ENCODE measurements at places on chromosomes 12 and 14. TPM values are rescaled to one million over a fixed set of nuclear protein-coding genes. Genes with fewer than 3 reads are reported as not detected.

CATSPERB gene
- total RNA-seq, result 3.7 TPM

MAGOHB gene
- 29.3 TPM for total RNA-seq

SPIC gene
- total RNA-seq, result 0.16 TPM

GIT2 gene
- 27.8 TPM for total RNA-seq

PSME2 gene
- total RNA-seq, result 26.0 TPM

SLC25A21 gene
- 0.78 TPM for total RNA-seq

DNA sequence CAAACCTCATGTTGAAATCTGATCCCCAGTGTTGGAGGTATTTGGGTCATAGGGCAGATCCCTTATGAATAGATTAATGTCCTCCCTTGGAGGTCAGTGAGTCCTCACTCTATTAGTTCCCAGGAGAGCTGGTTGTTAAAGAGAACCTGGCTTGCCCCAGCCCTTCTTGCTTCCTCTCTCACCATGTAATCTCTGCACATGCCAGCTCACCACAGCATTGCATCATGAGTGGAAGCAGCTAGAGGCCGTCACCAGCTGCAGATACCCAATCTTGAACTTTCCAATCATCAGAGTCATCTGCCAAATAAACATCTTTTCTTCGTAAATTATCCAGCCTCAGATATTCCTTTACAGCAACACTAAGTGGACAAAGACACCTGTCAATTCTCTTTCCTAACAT lies 161.8 kb upstream of the IGF1 start:
- no peak for DNase-seq

GRCh38 chr12:5798242-5799015 lies 146.6 kb downstream of the ANO2 start:
- no peak for DNase-seq

DNA sequence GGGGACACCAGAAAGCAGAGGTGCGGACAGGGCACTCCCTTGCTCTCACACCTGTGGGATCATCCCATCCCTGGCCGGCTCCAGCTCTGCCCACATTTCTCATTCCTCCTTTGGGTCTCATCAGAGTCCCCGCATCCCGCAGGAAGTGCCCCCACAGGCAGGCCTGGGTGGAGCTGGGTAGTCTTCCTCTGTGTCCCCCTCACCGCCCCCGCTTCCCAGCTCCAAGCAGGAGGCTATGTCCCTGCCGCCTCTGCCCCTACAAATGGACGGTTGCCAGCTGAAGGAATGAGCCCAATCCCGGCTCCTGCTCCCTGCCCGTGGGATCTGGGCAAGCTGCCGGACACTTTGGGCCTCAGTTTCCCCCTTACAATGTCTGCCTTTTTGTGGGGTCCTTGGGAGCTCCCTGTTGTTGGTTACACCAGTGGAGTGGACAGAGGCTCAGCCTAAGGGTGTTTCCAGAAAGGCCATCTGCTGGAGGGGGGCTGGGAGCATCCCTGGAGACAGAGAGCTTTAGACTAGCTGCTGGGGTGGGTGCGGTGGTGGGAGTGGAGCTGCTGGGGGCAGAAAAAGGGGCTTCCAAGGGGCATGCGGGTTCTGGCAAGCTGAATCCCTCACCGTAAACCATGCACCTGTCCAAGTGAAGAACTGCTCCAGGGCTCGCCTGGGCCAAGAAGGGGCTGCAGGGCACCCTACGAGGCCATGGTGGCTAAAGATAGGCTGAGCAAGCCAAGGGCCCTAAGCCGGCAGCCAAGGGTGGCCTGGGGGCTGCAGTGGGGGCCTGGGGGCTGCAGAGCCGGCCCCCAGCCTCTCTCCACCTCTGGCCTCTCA lies 7.9 kb upstream of the GPR132 start:
- DNase-seq, result no peak

DNA sequence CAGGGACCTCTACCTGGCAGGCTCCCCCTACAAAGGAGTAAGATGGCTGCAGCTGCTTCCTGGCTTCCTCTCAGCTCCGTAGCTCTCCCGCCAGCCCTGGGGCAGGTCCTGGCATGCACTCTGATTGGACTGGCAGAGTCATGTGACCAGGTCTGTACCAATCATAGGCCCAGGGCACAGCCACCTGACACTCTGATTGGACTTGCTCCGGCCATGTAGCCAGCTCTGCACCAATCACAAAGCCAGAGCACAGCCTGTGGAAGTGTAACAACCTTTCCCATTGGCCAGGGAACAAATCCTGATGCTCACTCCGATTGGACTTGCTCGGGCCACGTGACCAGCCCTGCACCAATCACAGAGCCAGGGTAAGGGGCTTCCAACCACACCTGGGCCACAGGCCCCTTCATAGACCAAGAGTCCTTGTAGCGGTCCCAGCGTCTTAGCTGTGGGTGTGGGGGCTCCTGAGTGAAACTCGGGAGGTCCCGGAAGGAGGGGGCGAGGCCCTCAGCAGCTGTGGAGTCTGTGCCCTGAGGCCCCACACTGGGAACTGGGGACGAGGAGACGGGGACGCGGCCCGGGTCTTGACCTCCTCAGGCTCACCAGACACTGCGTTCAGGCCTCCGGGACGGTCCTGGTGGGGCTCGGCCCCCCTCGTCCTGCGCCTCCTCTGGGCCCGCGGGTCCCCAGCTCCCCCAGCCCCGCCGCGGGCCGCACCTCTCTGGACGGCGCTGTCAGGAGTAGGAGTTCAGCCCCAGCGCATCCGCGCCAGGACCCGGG lies 210.6 kb downstream of the ADGRD1 start:
- no peak for DNase-seq

- no peak for DNase-seq
Observed at GRCh38 chr14:98477935-98478334, 794.1 kb downstream of the BCL11B start.

- DNase-seq, result no peak
Observed at GRCh38 chr14:93040443-93040842, 75.3 kb downstream of the ITPK1 start.

DNA sequence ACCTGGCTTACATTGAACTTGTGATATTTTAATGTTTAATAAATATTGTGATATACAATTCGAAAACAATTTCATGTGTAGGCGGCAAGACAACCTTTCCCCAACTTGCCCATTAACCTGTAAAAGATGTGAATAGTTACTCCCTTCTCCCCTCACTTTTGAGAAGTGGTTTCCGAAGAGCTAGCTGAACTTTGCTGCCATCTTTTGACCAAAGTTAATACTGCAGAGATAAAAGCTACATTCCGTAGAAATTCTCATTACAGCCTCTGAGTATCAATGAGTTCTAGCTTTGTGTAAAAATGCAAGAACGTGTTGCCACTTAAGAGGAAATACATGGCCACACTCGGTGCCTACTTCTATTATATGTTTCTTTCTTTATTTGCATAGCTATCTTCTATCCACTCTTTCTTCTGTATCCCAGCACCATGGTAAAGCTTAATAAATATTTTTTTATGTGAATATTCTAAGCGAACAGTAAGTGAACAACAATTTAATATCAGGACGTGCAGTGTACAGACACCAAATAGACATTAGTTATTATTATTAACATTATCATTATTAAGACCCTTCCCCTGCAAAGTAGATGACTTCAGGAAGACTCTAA lies 105.1 kb upstream of the TMEM260 start:
- no peak for DNase-seq

- DNase-seq, result no peak
Observed at GRCh38 chr14:105491366-105491973, 424 bp downstream of the TEDC1 start.

GRCh38 chr12:57518920-57519795 lies 1.2 kb downstream of the DDIT3 start:
- DNase-seq, result no peak

DNA sequence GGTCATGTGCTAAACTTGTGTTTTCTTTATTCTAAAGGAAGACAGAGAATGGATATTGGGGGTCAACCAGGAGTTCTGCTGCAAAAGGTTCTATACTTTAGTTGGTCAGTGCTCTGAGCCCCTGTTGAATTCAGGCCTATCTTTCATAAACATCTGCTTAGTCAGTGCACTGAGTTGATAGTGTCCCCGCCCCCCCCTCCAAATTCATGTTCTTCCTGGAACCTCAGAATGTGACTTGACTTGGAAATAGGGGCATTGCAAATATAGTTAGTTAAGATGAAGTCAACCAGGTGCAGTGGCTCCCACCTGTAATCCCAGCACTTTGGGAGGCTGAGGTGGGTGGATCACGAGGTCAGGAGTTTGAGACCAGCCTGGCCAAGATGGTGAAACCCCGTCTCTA lies 23.3 kb downstream of the CHST11 start:
- DNase-seq, result no peak

DNA sequence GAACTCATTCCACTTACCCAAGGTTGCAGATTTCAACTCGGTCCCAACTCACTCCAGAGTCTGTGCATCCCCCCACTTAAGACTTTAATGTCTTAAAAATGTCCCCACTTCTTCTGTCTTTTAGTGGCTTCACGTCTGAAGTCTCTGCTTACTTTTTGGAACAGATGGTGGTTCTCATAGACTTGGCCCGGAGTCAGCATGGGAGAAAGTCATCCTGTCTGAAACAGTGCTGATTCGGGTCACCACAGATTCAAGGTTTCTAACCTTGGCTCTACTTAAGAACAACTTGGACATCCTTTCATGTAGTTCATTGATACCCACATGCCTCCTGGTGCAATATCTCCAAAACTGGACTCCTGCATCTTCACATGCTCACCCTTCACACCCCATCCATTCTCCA lies 26.0 kb downstream of the CHST11 start:
- no peak for DNase-seq

DNA sequence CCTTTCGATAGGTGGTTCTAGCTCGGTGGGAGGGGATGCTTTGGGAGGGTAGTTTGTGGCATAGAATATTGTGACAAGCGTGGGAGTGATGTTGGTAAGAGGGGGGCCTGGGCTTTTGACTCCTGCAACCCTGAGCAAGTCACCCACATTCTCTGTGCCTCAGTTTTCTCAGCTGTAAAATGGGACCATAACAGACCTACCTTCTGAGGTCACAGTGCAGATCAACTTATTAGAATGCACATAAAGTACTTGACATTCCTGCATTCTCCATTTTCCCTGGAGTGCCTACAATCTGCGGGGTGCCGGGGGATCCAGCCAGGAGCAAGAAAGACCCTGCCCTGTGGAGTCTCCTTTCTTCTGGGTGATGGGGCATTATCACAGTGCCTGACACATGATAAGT lies 63.2 kb downstream of the SLC24A4 start:
- DNase-seq, result no peak

DNA sequence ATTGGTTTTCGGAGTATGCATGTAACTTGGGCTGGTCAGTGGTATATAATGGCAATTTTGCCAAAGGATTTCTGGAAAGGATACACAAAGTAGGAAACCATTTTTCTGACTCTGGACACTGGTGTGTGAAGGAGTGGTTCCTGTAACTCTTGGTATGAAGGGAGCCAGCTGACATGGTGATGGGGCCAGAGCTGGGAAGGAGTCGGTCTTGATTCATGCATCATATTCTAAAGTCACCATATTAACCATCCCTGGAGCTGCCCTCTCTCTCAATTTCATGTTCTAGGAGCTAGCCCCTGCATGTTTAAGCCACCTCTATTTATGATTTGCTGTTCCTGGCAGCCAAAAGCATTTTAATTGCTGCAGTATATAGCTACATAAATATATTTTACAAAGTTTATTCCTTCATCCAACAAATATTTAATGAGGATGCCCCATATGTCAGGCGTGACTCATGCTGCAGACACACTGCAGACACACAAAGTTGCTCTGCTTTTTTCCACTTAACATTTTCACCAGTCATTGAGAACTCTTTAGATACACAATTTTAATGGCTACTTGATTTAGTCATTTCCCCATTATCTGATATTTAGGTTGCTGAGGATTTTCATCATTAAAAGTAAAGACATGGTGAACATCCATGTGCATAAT lies 78.7 kb upstream of the PSMC1 start:
- no peak for DNase-seq

- no peak for DNase-seq
Observed at GRCh38 chr12:47219243-47219642, 139.5 kb upstream of the AMIGO2 start.

- no peak for DNase-seq
Observed at GRCh38 chr14:68501171-68501570, 291.7 kb downstream of the ZFP36L1 start.
